ENCODE measurements at places on chromosomes 5 and 9.
A peak's percentile ranks its signal among the peaks of the same experiment; 100 is the strongest.

DNA sequence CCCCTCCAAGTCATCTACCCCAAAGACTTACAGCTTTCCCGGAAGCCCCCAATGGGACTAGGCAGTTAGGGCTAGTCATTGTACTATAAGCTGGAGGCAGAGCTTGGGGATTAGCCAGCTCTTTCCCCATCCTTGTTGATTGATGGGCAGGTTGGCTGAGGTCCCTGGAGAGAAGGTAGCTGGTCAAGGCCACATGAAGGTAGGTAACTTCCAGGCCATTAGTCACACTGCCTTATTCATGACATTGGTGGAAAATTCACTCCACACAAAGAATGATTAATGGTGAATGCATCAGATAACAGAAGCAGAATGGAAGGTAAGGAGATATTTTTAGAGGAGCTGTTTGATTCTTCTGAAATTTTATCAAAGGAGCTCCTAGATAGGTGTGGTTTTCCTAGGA lies 49.5 kb upstream of the TGFBR1 start:
- DNase-seq = no peak

DNA sequence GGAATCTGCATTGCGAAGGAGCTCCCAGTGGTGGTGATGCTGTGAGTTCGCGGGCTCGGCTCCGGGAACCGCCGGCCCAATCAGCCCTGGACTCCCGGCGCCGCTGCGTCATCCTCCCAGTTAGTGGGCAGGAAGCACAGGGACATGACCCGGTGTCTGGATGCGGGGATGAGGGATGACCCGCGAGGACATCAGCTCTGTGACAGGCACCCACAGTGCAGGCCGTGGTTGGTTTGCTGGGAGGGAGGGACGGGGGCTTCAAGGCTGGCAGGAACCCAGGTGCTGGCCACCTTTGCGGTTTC lies 996 bp downstream of the NXNL2 start:
- DNase-seq = peak; percentile 10

DNA sequence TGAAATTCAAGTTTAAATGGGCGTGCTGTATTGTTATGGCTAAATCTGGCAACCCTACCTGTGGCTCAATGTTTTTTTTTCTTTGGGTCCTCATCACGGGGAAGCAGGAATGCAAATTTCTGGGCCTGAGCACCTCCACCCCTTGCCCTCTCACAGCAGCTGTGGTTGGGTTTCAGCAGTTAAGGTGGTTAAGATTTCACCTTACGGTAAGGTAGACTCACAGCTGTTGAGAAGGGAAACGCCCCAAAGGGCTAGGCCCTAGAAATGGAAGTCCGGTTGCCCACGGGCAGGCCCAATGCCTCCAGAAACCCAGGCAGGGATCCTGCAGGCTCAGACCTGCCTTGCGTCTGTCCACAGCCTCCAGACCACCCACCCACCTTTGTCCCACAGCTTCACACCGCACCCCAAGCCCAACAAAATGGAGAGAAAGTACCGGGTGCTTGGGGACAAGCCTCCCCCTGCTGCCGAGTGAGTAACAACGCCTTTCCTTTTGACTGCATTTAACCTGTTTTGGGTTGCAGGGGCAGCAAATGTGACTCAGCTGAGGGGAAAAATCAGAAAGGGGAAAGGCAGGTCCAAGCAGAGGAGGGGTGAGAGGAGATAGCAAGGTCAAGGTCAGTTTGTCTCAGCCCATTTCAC lies 48.1 kb upstream of the TDRD7 start:
- DNase-seq = no peak

GRCh38 chr9:133781828-133782135 lies 43.6 kb upstream of the SARDH start:
- DNase-seq = no peak

- DNase-seq = peak; percentile 59
Measured at GRCh38 chr5:33423018-33423630, 17.6 kb upstream of the TARS1 start.

- DNase-seq = no peak
Measured at GRCh38 chr5:8568858-8569257, 699.9 kb downstream of the MTRR start.

- DNase-seq = no peak
Measured at GRCh38 chr5:100794218-100794617, 108.9 kb downstream of the ST8SIA4 start.

DNA sequence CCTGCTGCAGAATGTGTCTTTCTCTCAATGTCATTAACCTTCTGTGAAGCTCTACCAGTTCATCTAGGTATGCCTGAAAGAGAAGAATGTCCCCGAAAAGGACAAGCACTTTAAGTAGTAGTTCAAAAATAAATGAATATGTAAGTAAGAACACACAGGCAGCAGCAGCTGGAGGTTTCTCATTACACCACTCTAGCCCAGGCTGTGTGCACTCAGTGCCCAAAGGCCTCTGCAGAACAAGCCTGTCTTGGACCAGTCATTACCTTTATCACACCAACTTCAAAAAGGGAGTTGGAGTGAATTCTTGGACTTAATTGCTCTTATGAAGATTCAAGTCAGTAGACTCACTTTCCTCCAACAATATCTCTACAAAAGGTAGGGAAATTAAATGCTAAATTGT lies 268.8 kb downstream of the MLLT3 start:
- DNase-seq = no peak

- DNase-seq = no peak
Measured at GRCh38 chr9:114671605-114672004, 10.4 kb downstream of the TEX48 start.

- DNase-seq = no peak
Measured at GRCh38 chr5:77906806-77907205, 130.7 kb upstream of the TBCA start.

- DNase-seq = no peak
Measured at GRCh38 chr9:131982671-131983239, 96.9 kb downstream of the MED27 start.

GRCh38 chr5:152905286-152905685 lies 500.2 kb upstream of the NMUR2 start:
- no peak for DNase-seq

DNA sequence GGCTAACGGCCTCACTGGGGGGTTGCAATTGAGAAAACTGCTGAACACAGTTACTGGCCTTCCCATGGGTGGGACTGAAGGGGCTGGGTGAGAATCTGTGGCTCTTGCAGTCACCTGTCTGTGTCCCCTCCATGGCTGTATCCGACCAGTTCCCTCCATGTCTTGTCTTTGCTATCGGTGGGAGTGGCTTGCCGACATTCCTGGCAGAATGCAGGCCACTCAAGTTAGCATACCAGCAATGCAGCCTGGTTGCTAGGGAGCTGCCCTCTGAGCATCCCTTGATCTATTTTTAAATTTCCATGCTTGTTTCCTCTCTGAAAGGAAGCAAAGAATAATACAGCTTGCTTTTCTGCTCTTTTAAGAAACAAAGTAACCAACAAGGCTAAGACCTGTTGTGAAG lies 1509.7 kb upstream of the WWC1 start:
- DNase-seq = no peak

GRCh38 chr9:123349691-123350480 lies 6.1 kb upstream of the CRB2 start:
- DNase-seq = peak; percentile 79

DNA sequence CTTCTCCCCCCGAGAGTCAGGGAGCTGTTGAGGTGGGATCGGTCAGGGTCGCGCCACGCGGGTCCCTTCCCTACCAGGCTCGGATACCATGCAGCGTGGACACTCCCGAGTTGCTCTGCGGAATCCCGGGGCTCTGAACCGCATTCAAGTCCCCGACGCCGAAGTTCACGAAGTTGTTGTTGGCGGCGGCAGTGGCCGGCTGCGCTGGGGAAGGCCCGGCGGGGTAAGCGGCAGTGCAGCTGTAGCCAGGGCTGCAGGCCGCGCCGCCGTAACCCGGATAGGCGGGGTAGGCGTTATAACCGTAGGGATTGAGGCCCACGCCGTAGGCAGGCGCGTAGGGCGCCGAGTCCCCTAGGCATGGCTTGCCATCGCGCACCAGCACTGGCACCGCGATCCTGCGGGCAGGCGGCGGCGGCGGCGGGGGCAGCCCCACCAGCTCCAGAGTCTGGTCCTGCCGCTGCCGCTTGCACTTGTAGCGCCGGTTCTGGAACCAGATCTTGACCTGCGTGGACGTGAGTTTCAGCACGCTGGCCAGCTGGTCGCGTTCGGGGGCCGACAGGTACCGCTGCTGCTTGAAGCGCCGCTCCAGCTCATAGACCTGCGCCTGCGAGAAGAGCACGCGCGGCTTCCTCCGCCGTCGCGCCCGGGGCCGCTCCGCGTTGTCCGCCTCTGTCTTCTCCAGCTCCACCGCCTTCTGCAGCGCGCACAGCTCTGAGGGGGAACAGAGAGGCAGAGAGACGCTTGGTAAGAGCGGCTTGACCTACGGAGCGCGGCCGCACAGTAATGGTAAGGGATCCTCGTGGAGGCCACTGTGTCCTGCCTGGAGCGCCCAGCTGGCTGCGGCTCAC lies 2.3 kb downstream of the NKX2-5 start:
- peak; percentile 55 for DNase-seq

GRCh38 chr5:173793648-173794548 lies 94.3 kb upstream of the CPEB4 start:
- no peak for DNase-seq

GRCh38 chr5:87277279-87277835 lies 9.7 kb downstream of the RASA1 start:
- no peak for DNase-seq

All from common myeloid progenitor, CD34-positive (primary cell).